ENCODE measurements at places on chromosomes 4 and X.
A peak's percentile ranks its signal among the peaks of the same experiment; 100 is the strongest.

DNA sequence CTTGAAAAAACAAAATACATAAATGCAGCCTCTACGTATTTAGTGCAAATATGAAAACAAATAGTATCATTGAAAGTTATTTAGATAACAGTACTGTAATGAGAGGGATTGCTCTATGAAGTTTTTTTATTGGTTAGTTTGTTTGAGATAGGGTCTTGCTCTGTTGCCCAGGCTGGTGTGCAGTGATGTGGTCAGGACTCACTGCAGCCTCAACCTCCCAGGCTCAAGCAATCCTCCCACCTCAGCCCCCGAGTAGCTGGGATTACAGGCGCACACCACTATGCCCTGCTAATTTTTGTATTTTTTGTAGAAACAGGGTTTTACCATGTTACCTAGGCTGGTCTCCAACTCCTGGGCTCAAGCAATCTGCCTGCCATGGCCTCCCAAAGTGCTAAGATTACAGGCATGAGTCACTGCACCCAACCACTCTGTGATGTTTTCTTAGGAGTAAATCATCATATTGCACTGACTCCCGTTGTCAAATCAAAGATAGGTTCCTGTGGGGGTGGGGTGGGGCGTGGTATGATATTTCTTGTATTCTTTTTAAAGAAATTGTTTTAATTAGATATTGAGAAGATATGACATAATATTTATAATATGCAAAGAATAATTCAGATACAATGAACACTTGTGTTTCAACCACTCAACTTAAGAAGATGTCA, 75.8 kb downstream of the ATG4A start:
- peak; percentile 12 for DNase-seq

- DNase-seq, result no peak
Observed at GRCh38 chr4:182764137-182764536, 153.0 kb downstream of the DCTD start.

DNA sequence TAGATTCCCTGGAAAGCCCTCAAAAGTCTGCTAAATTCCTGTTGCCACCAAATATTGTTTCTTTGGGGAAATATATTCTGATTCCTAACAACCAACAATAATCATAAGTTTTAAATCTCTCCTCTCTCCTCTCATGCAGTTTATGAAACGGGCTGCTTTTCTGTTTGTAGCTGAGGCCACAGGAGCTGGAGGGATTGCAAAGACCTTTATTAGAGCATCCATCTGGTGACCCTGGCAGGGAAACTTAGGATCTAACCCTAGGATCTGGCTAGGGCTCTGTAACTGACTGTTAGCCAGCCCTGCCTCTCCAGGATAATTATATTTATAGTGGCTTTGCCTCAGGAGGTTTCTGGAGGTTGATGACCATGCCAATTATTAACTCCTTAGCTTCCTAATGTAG, 56.9 kb downstream of the SMAD1 start:
- no peak for DNase-seq

- peak; percentile 3 for DNase-seq
Observed at GRCh38 chr4:151922811-151923210, 162.0 kb upstream of the GATB start.

DNA sequence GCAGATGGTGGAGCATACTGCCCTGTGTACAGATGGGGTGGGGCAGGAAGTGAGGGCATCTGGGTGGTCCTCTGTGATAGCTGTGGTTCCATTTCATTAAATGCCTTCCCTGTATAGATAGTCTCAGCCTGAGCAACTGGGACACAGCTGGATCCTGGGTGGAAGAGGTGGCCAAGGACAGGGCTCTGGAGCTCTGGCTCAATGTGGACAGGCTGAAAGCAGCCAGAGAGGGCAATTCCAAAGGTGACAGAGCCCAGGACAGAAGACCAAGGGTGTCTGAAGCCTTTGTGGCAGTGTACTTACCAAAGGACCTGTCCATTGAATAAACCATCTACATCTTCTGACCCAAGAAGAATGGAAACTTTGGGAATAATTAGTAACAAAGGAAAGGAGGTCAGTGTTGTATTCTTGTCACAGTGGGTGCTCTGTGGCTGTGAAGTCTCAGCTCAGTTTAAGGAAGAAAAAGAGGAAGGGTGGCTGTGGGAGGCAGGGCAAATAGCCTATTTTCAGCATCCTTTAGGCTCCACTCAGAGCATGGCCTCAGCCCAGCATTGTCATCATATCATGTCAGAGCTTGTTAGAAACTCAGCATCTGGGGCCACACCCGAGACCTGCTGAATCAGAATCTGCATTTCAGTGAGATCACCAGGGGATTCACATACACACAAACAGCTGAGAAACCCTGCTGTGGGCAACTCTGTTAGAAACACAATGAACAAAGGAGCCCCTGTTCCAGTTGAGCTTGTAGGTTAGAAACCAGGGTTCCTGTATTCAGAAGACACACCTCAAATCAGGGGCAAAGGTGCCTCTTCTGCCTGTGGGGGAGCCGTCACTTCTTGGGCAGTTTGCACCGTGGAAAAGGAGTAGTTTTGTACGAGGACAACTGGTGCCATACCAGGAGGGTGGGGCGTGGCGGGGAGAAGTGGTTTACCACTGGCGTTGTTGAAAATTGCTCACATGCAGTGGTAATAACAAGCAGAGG, 168.6 kb downstream of the PTTG2 start:
- DNase-seq, result peak; percentile 65

- DNase-seq, result no peak
Observed at GRCh38 chr4:129264008-129264657, 168.2 kb downstream of the C4orf33 start.

DNA sequence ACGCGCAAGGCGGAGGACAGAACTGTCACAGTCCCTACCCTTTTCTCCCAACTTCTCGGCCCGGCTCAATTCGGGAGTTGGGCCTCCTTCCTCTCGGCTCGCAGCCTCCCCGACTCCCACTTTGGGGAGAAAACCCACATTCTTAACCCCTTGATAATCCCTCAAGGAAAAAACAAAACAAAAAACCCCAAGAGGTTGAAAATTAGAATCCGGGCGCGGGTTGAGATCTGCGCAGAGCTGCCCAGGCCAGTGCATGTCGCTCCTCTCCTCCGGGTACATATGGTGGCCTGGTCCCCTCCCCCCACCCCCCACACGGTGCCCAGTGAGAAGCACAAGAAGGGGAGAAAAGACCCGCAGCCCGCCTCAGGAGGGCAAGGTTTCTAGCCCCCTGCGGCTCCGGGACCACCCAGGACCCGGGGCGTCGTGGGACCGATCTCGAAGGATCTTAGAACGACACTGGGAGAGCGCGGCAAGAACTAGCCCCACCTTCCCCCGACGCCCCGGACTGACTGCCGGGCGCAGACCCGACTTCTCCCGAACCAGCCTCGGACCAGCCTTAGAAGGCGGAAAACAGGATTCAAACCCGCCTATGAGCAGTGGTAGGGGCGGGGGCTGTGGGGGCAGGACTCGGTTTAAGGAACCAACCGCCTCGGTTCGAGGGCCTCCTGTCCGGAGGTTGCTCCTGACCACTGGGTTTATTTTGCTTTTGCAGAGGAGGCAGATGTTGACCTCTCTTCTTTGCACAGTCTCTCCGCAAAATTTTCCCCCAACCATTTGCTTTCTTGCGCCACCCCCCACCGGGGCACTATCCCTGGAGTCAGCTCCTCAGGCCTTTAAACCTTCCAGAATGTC, 2.5 kb upstream of the PDGFRA start:
- peak; percentile 85 for DNase-seq

DNA sequence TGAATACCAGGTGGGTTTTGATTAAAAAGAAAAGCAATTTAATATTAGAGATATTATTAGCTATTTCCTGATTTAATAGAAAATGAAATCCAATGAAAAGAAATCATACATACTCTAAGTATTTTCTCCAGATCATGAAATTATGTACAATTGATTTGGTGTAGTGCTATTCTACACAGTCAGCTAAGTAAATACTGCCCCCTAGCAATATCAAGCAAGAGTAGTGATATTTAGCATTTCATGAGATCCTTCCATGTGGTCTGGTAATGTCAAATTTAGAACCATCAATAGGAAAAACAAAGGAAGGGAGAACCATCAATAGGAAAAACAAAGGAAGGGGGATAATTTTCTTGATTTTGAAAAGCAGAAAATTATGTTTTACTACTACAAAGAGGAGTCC, 114.6 kb downstream of the TBCK start:
- DNase-seq, result peak; percentile 14

- DNase-seq, result no peak
Observed at GRCh38 chr4:26208237-26208994, 112.4 kb upstream of the RBPJ start.

Data from AG10803 (cell line).